ENCODE measurements at places on chromosomes 7 and 10.

- no peak for DNase-seq
Observed at GRCh38 chr10:30172673-30173072, 113.3 kb upstream of the JCAD start.

DNA sequence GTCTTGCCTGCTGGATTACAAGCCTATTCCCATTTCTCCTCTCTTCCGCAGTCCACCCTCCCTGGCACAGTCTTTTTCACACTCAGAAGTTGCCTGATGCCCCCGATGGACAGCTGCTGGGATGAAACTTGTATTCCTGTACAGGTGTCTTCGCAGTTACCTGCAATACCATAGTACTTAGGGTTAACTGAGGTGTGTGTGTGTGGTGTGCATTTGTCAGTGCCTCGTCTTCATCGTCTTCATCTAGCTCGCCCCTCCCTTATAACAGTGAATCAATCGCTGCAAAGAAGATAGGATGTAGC lies 11.0 kb downstream of the NXPH1 start:
- DNase-seq, result no peak

DNA sequence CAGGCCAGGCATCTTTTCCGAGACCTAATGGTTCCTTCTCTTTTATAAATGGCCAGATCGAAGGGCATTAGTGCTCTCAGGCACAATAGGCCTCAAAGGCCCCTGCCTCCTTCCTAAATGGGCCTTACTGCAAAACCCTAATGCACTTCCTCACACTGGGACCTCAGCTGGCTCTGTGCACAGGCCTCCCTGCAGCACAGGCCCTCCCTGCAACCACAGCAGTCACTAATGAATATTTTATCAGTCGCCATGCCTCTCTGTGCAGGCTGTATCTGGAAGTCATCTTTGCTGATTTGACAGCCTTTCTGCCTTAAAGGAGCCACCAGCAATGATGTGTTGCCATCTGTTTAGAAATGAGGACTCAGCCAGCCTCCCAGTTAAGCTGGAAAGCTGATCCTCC lies 54.9 kb upstream of the SDK1 start:
- DNase-seq, result no peak

DNA sequence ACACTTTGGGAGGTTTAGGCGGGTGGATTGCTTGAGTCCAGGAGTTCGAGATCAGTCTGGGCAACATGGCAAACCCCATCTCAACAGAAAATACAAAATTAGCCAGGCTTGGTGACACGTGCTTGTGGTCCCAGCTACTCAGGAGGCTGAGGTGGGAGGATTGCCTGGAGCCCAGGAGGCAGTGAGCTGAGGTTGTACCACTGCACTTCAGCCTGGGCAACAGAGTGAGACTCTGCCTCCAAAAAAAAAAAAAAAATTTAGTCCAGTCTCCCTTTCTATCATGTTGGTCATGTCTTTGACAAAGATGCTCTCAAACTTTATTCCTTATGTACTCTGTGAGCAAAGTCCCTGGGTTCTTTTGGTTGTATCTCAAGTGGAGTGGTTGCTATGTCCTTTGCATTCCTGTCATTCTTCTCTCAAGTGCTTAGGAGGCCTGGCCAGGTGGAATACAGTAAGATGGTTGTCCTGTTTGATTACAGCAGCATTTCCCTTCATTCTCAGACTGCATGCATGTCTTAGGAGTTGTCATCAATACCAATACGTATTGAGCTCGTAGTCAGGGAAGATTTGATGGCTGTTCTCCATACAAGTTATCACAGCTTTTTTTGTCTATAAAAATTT lies 85.7 kb downstream of the MMRN2 start:
- no peak for DNase-seq

DNA sequence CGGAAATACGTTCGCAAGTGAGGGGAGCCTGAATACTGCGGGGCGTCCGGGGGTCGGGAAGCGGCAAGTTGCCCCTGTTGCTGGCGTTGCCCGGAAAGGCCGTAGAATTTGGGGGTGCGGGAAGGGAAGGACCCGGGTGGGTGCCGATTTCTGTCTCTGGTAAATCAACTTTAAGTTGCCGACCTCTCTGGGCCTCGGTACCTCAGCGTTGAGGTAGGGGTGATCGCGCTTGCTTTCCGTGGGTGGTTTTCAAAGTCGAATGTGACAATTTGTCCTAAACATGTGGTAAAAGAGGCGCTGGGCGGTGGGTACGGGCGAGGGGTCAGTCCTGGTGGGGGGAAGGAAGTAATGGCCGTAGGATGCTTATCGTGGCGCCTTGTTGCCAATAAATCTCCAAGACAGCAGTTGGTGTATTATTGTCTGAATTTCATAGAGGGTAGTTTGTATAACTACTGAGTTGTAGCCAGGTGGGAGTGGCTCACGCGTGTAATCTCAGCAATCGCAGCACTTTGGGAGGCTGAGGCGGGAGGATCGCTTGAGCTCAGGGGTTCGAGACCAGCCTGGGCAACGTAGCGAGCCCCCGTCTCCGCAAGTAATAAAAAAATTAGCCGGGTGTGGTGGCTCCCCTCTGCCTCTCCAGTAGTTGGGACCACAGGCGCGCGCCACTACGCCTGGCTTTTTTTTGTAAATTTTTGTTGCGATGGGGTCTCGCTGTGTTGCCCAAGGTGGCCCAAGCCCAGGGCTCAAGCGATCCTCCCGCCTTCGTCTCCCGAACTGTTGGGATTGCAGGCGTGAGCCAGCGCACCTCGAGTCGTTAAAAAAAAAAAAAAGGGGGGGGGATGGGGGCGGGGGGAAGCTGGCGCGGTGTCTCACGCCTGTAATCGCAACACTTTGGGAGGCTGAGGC lies 644 bp downstream of the BUD23 start:
- no peak for DNase-seq

DNA sequence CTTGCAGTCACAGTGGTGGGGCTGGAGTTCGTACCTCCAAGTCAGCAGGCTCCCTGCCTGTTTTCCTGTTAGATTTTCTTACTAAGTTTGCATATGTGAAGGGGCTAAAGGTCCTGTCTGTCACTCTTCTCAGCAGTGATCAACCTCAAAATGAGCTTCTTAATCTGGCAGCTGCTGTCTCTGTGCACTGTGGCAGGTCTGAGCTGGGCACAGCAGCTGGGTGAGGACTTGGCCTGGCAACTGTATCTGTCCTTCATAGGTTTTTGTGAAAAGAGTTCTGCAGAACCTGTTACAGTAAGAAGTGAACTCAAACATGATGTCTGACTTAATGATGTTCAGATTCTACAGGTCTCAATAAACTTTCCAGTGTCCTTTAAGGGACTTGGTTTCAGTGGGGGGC lies 31.3 kb upstream of the GJD4 start:
- no peak for DNase-seq
